ENCODE measurements at places on chromosomes 16 and 17. TPM values are rescaled to one million over a fixed set of nuclear protein-coding genes. Genes with fewer than 3 reads are reported as not detected.

- DNase-seq, result no peak
These were observed 6.4 kb downstream of the PIEZO1 start for GRCh38 chr16:88778541-88779065.

DNA sequence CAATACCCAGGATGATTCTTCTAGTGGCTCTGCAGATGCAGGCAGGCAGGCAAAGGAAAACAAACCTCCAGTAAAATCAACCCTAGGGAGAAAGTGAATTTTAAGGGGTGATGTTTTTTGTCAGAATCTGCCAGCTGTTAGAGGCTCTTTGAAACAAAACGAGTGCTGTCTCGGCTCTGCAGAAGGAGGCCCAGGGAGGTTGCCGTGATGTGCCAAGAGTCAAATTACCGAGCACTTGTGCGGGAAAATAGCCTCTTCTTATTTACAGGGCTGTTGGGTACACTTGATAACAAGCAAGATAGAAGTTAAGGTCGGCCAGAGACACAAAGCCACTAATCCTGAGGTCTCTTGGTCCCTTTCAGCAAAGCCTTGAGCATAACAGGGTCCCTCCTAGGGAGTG is 68.9 kb upstream of the EEF2KMT start:
- DNase-seq, result no peak

DNA sequence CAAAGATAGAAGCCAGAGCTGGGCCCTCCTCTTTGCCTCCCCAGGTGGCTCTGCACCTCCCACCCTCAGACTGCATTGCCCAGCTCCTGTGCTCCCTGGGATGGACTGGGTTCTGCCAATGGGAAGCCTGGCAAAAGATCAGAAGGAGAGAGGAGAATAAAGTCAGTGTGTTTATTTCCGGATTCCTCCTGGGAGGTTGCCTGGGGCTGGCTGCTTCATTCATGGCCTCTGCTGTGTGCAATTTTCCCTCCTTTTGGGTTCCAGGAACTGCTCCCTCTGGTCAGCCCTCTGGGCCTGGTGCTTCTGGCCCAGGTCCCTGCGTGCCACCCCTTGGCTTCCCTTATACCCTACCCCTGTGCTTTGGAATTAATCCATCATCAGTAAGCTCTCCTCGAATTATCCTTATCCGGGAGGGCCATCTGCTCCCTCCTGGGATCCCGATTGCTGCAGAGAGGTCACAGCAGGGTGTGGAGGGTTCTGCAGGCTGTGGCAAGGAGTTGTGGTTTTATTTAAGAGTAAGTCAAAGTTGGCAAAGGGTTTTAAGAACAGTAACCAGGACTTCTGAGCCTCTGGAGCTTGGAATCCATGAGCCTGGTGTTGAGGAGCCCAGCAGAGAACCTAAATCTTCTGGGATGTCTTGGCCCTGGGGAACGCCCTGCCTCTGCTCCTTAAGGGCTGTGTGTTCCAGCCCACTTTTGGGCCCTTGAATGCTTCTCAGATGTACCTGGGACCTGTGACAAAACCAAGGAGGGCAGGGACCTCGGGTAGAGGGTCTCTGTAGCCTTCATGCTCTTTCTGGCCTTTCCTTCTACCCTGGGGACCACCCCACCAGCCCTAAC is 8.2 kb upstream of the MMP2 start:
- DNase-seq, result peak; percentile 64

DNA sequence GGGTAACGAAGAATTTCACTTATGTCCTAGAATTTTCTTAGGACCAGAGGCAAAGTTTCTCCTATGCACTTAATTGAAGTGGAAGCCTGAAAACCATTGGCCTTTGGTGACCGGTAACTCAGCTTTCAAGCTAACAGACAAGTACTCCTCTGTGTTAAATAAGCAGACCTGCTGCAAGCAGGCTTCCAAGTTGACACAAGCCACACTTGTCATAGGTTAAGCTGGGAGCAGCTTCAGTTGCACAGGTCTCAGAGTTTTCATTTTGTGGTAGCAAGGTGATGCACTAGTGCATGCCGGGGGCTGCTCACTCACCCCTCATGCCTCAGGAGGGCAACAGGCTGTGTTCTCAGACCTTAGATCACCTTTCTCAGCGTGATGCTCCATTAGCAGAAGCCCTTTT is 399.9 kb downstream of the UTP18 start:
- no peak for DNase-seq

GRCh38 chr16:47211218-47211617 is 67.5 kb upstream of the NETO2 start:
- no peak for DNase-seq

GRCh38 chr16:6771956-6772355 is 560.7 kb upstream of the RBFOX1 start:
- DNase-seq, result no peak

DNA sequence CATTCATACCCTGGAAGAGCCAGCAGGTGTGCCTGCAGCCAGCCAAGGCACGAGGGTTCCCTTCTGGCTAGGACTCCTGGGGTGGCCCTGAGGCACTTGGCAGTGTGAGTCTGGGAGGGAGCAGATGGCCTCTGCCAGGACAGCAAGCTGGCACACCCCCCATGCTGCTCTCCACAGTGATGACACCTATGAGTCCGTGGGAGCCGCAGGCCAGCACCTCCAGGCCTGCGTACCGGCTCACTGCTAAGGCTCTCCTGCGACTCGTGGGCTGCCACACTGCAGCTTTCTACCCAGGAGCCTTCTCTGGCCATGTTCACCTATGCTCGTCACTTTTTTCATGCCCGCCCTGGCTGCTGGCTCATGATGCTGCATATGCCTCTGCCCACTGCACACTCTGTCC is 68.1 kb downstream of the NDEL1 start:
- DNase-seq, result no peak

DNA sequence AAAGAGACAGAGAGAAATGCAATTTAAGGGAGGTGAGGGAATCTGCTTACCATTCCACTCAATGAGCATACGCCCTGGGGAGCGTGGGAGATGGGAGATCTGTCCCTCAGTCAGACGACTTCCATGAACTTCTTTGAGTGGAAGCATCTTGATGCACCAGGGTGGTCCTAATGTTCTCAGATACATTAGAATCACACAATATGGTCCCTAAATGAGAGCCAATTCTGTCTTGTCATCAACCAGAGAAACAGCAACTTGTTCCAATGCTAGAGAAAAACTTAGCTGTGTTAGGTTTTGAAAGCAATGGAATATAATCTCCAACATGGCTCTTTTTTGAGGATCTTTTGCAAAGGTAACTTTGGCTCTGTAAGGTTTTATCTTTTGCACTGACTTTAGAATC is 44.1 kb downstream of the GPR139 start:
- DNase-seq, result no peak

- no peak for DNase-seq
These were observed 35.5 kb downstream of the KSR1 start for GRCh38 chr17:27491713-27492190.

DNA sequence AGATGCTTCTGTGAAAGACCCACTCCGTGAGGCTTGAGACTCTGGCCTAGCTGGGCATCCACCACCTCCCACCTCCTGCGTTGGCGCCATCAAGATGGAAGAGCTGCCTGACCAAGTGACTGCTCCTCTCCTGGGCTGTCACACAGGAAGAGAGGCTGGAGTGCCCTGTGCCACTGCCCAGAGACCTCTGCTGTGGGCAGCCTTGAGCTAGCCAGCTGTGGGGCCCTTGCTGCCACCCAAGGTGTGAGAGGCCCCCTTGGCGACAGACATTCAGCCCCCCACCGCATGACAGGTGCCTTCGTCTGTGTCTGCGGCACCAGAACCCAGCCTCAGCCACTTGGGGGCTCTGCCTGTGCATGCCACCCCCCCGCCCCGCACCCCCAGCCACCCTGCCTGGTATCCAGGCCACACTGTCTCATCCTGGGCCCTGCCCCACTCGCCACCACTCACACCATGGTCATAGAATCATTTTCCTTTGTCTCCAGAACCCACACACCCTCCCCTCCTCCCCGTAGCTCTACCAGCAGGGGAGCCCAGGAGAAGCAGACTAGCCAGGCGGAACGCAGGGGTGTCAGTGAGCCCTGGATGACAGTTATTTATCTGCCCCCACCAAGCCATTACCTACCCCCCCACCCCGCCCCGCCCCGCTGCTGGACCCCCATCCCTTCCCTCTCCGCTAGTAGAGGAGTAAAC is 120.9 kb upstream of the LHX1 start:
- DNase-seq, result no peak

GRCh38 chr16:72889616-72890582 is 158.0 kb downstream of the ZFHX3 start:
- DNase-seq, result no peak

GRCh38 chr16:72355561-72355960 is 183.6 kb upstream of the PMFBP1 start:
- DNase-seq, result no peak

DNA sequence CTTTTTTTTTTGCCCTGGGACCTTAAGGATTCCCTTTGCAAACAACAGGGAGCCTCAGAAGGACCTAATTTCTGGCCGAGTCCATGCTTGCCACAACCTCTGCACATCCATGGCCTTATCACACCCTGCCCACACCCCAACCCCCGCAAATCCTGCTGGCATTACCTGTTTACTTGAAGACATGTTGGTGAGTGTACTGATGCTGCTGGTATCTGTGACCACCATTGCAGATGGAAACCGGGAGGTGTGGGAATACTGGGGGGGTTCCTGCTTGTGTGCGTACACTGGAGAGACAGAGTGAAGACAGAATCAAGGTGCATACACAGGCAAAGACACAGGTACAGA is 46.0 kb downstream of the HNF1B start:
- no peak for DNase-seq

GRCh38 chr17:44188576-44189403 is 2.0 kb downstream of the TMUB2 start:
- DNase-seq, result no peak

Gene TMEM88
- not detected for total RNA-seq

Gene ZNF205
- 15.3 TPM for total RNA-seq

Gene CCL1
- not detected for total RNA-seq

Gene PERCC1
- total RNA-seq, result not detected

Gene RNF43
- total RNA-seq, result 0.08 TPM

Gene SEC14L5
- total RNA-seq, result not detected

Gene GDE1
- total RNA-seq, result 39.6 TPM

Gene OR1A1
- total RNA-seq, result not detected

Gene FSCN2
- 0.61 TPM for total RNA-seq

All from SJSA1 (cell line).